ENCODE measurements at places on chromosomes 7 and 10.

DNA sequence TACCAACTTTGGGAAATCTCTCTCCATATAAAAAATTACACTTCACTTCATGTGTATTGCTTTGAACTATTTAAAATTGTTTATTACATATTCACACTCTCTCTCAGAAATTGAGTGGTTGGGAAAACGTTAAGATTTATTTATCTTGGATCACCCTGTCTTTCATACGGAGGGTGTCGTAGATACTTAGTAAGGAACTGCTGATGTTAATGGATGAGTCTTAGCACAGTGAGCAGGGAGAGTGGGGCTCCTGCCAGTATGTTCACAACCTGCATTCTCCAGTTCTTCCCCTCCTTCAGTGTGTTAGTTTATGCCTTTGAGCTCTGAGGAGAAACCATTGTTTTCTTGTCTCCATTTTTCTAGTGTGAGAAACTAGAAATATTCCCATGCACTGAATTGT is 67.1 kb downstream of the CDK14 start:
- DNase-seq, result no peak

DNA sequence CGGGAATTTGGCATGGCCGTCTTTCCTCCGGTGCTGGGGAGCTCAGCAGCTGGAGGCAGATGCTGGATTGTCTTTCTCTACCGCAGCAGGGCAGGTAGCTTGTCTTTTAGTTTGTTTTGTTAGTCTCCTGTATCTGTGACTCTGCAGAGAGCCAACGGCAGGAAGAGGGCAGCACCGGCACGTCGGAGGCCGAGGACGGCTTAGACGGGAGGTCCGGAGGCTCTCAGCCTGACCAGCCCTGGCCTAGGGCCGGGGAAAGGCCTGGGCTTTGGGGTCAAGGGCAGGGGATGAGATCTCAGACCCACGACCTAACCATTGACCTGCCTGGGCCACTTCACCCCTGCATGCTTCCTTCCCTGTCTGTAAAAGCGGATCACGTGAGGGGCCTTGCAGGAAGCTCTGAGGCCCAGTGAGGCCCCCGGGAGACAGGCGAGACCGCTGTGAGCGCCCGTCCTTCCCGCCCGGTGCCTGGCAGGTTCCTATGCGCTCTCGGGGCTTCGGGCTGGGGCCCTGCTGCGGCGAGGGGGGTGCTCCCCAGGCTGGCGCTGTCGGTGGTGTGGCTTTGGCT is 72.7 kb downstream of the LHPP start:
- no peak for DNase-seq

- DNase-seq, result no peak
Measured at GRCh38 chr7:112290065-112290464, 83.6 kb downstream of the ZNF277 start.

DNA sequence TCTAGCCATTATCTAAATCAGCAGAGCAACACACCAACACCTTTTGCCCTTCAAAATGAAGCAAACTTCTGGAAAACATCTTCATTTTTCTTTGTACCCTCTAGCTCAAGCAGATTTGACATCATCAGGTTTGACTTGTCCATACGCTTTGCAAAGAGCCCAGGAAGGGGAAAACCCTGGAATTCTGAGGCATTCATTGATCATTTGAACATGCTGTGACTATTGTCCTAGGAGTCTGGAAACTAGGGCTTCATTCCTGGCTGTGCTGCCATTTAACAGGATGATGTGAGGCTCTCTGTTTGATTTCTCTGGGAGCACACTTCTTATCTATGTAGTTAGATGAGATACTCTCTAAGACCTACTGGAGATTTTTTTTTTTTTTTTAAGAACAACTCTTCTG is 23.5 kb downstream of the GATA3 start:
- no peak for DNase-seq

DNA sequence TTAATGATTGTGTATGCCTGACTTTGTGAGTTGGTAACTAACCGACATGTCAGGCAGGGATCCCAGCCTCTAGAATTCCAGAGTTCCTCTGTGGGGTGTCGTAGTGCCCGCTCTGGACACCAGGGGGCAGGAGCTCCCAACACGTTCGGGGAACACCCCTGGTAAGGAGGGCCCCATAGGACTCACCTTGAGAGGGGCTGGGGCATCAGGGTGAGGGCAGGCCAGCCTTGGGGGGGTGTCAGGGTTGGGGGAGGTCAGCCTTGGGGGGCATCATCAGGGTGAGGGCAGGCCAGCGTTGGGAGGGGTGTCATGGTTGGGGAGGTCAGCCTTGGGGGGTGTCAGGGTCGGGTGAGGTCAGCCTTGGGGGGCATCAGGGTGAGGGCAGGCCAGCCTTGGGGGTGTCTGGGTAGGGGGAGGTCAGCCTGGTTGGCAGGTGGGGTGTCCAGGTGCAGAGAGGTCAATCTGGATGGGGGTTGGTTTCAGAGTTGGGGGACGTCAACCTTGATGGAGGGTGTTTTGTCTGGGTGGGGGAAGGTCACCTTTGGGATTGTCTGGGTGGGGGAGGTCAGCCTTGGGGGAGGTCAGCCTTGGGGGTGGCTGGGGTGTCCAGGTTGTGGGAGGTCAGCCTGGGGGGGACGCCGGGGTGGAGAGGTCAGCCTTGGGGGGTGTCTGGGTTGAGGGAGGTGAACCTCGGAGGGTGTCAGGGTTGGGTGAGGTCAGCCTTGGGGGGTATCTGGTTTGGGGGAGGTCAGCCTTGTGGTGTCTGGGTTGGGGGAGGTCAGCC is 45.6 kb upstream of the SUN1 start:
- DNase-seq, result peak; percentile 51

DNA sequence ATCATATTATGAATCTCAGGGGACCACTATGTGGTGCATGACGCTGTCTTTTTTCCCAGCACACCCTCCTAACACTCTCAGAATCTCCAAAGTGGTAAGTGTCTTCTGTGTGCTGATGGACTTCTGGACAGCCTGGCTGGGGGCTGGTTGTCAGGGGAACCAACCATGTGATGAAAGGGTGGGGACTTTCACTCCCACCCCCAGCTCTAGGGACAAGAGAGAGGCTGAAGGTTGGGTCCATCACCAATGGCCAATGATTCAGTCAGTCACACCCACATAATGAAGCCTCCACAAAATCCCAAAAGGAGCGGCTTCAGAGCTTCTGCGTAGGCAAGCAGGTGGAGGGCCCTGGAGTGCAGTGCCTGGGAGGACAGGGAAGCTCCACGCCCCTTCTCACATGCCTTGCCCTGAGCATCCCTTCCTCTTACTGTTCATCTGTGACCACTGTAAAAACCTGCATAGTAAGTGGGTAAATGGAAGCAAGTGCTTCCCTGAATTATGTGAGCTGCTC is 44.6 kb downstream of the RASGEF1A start:
- DNase-seq, result no peak

DNA sequence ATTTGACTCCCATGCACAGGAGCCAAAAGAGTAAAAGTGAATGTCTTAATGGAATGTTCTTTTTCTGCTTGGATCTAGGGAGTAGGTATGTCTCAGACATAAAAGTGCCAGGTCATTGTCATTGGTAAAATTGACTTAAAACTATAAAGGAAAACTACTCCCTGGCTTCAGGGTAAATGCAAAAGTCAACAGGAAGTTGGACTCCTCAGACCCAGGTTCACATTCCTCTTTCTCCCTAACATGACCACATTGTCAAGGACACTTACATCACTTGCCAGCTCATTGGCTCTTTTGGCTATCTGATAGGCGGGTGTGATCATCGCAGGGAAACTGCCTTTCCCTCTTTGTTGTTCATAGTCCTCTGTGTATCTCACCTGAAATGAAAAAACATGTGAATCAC is 13.7 kb downstream of the NRAP start:
- DNase-seq, result no peak

DNA sequence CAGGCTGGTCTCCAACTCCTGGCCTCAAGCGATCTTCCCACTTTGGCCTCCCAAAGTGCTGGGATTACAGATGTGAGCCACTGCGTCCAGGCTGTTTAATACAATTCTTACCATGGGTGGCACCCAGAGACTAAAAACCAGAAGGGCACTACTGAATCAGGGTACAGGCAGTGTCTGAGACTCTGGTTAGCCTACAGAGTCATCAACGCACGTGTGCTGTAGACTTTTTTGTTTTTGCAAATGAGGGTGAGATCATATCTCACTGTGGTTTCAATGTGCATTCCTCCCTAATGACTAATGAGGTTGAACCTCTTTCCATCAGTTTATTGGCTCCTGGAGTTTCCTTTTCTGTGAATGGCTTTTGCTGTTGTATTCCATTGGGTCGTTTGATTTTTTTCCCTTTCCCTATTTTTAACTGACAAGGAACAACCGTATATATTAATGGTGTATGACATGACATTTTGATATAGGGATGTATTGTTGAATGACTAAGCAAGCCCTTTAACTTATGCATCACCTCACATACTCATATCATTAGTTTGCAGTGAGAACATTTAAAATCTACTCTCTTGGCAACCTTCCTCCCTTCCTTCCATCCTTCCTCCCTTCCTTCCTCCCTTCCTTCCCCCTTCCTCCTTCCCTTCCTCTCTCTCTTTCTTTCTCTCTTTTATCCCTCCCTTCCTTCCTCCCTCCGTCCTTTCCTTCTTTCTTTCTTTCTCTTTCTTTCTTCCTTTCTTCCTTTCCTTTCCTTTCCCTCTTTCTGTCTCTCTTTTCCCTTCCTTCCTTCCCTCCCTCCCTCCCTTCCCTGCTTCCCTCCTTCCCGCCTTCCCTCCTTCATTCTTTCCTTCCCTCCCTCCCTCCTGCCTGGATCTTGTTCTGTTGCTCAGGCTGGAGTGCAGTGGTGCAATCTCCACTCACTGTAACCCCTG is 9.3 kb upstream of the TMEM270 start:
- DNase-seq, result no peak

DNA sequence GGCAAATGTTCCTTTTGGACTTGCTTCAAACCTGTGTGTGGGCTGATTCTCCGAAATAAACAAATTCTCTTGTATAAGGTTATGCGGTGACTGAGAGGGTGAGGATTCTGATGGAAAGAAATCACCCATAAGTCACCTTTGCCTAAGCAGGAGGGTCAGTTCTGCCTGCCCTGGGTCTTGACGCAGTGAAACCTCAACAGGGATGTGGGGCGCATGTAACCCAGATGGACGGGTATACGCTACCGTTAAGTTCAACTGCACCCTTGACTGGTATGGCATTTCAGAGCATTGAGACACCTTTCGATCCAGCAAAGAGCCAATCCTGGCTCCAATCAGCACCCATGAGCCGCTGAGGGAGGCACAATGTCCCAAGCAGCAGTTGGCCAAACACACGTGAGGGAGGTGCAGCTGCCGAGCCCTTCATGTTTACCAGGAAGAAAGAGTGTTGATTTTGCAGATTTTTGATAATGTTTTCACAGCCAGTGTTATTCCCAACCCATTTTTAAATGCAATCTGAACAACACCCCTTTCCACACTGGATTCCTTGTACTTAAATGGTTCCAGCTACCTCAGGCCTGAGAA is 48.1 kb downstream of the SORBS1 start:
- DNase-seq, result no peak

GRCh38 chr10:117439243-117439912 is 64.1 kb upstream of the PDZD8 start:
- DNase-seq, result no peak

GRCh38 chr7:107614425-107614824 is 34.4 kb downstream of the BCAP29 start:
- no peak for DNase-seq

DNA sequence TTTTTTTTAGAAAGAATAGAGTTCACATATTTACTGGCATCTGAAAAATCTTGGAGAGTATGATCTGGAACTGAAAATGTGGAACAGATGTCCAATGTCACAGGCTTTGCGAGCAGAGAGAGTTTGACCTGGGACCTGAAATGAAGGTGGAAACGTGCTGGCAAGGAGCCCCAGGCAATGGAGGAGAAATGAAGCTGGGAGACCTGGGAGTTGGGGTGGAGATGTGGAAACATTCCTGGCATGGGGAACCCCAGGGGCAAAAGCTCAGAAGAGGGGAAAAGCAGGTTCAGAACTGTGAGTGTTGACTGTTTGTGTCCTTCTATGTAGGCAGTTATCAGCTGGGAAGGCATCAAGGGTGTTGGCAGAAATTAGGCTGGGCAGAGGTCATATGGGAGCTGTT is 7.3 kb upstream of the PNLIPRP2 start:
- DNase-seq, result no peak

DNA sequence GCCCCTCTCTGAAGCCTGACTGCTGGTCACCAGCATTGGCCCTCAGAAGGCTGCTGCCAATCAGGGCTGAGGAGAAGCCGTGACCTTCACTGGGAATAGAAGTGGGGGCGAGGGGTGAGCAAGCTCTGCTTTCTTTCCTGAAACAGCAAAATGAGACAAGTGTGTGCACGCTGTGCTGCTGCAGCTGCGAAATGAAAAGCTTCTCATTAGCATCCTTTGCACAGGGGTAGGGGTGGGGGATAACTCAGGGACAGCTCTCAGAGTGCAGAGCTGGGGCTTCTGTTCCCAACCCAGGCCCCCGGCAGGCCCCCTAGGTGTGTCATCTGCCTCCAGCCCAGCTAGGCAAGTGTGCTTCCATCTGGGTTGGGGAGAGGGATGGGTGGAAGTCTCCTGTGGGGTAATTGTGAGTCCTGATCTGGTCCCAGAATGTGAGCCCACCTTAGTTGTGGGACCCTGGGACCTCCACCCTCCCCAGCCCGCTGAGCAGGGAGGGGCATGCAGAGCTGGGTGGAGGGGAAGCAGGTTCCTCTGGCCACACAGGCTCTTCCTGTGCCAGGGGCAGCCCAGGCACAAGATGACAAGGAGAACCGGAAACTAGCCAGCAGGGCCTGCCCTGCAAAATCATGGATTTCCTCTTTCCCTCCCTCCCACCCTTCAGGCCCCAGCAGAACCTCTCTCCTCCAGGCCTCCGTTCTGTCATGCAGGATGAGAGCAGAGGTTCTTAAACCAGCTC is 22.2 kb downstream of the ZNF467 start:
- DNase-seq, result no peak

- DNase-seq, result no peak
Measured at GRCh38 chr10:70879207-70879606, 9.2 kb downstream of the PCBD1 start.

GRCh38 chr10:88861036-88861435 is 9.4 kb upstream of the ANKRD22 start:
- DNase-seq, result no peak

DNA sequence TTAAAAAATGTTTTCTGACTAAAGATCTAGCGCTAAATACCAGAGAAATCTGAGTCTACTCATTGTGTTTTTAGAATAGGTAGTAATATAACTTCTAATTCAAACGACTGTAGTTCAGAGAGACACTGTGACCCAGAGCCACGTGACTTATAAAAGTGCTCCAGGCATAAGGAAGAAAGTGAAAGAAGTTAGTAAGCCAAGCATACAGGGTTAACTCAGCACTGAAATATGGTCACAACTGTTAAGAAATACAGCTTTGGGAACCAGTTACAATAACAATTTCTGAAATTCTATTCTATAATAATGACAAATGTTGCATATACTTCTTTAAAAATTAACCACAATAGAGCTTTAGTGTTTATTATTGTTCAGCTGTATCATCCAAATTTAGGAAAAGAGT is 119.1 kb downstream of the TFEC start:
- no peak for DNase-seq

Measured in NCI-H1092 (cell line).